T47D (cell line): ENCODE measurements at places on chromosomes 7 and 10.

- DNase-seq = no peak
Measured at GRCh38 chr7:135771961-135772638, 23.5 kb upstream of the FAM180A start.

- DNase-seq = peak; percentile 57
Measured at GRCh38 chr10:112471878-112472487, 25.0 kb downstream of the VTI1A start.

GRCh38 chr7:102433219-102434038, at the start of gene ORAI2:
Gene ORAI2, plus strand, starts transcription at chr7:102433575. Its CDS starts 5,382 bp downstream, at chr7:102438957.
- DNase-seq = peak; percentile 69

GRCh38 chr10:87740254-87740655, 77.8 kb downstream of the ATAD1 start:
- DNase-seq = no peak

DNA sequence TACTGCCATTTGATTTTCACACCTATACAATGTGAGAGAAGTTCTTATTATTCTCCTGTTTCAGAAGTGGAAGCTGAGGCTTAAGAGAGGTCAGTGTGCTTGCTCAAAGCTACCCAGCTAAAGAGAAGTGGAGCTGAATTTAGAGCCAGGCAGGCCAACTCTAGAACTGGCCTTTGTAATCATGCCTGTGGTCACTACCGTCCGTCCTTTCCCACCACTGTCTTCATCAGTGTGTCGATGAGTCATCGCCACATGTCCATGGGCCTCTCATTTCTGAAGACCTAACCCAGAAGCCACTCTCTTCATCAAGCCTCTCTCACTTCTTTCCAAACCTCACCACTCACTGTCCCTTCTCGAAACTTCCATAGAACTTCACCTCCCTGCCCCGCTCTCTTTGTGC, 237.8 kb downstream of the KIAA1217 start:
- DNase-seq = no peak

- DNase-seq = no peak
Measured at GRCh38 chr7:23027261-23027660, 13.3 kb upstream of the HYCC1 start.

DNA sequence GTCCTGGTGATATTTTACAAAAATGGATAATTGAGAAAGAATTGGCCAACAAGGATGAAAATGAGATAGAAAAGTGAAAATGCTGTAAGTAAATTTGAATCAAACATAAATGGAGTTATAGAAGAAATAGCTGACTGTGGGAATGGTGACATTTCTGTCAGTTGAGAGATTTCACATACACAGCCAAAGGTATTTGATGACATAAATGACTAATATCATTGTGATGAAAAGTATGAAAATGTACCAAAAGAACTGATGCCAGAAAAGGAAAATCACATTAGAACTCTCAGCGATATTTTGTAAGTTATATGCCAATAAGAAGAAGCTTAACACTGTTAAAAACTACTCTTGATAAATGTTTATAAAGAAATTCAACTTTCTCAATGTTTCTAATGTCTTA, 54.9 kb downstream of the TFPI2 start:
- DNase-seq = no peak

DNA sequence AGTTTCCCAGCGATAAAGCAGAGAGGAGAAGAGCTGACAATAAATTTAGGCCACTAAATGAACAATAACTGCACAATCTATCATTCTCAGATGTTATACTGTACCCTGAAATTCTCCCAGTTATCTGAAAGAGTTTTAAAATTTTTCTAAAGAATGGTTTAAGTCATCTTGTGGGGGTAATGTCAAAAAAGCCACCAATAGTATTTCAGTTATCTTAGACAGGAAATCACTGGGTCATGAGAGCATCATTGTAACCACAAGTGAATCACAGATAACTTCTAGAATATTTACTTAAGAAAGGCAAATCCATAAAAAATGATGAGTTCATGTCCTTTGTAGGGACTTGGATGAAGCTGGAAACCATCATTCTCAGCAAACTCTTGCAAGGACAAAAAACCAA, 147.1 kb downstream of the DNAJB9 start:
- no peak for DNase-seq

- no peak for DNase-seq
Measured at GRCh38 chr7:51142741-51143385, 173.7 kb downstream of the COBL start.

DNA sequence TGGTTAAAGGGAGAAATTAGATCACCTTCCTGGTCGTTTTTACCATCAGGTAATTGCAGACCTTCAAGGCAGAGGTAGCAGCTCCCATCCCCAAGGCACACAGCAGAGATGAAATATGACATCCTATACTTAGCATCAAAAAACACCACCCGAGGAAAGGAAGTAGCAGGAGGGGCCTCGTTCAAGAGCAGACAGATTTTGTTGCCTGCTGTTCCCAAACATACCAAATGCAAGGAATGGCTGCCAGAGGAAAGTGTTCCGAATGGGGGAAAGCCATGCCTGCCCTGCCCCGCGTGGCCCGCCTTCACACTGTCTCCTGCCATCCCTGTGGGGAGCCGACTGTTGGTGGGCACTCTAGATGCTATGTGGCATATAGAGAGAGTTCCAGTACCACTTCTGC, 18.0 kb downstream of the FKBP6 start:
- DNase-seq = no peak

GRCh38 chr7:108403597-108404217, 52.5 kb downstream of the NRCAM start:
- no peak for DNase-seq

DNA sequence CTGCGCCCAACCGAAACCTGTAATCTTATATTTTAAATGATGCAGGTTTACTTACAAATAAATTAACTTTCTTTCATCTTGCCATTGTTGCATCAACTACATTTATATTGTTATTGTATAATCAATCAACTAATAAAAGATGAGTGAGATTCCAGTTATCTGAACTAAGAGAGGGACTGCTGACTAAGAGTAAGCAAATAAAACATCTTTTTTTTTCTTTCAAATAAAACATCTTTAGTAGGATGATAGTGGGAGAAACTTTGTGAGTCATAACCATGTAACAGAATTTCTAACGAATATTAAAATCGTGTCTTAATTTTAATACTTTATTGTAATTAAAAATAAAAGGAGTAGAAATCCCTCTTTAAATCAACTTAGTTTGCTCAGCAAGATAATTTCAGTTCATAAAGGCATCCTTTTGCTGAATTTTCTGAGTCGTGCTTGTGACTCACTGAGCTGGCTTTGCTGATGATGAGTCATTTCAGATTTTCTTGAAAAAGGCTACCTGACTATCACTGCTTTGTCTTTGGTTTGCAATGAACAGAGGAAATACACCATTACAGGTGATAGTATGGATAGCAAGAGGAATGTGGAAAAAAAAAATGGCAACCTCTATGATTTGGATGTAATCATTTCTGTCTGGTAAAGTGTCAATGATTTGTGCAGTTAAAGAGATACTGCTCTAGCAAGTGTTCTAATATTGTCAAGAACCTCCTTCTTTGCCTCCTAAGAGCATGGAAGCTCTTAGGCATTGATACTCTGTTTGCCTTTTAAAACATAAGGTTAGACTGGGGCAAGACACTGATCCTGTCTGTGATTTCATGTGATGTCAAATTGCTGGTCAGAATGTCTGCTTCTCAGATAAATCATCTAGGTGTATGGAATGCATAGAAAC, 119.5 kb downstream of the GPR158 start:
- no peak for DNase-seq

DNA sequence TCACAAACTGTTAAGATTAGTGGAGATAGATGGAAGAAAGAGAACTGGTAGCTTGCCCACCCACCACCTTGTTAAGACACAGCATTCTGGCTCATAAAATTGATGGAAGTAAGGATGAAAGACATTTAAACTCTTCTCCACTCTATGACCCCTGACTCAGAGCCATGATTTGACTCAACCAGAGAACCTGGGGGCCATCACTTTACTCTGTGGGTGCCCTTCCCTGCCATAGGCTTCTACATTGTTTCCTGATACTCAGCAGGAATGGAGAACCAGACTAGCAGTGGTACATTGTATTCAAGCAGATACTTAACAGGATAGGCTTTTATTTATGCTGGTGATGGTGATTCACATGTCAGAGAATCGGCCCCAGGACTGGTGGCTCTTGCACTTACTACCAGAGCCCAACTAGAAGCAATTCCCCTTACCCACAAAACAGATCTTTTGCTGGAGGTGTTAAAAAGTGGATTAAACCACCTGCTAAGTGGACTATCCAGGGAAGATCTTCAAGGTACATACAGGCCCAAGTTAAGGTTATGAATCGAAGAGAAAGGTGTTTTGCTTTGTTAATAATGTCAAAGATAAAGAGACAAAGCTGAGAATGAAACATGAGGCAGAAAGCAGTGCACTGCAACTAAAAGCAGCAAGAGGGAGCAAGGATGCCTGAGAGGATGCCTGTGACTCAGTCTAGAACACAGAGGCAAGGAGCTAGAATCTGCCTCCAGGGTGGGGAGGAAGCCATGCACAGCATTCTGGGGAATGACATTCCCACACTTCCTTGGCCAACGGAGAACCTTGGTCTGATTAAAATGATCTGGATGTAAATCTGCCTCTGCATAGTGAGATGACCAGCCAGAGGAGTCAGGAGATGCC, 36.0 kb upstream of the GLI3 start:
- DNase-seq = peak; percentile 74

DNA sequence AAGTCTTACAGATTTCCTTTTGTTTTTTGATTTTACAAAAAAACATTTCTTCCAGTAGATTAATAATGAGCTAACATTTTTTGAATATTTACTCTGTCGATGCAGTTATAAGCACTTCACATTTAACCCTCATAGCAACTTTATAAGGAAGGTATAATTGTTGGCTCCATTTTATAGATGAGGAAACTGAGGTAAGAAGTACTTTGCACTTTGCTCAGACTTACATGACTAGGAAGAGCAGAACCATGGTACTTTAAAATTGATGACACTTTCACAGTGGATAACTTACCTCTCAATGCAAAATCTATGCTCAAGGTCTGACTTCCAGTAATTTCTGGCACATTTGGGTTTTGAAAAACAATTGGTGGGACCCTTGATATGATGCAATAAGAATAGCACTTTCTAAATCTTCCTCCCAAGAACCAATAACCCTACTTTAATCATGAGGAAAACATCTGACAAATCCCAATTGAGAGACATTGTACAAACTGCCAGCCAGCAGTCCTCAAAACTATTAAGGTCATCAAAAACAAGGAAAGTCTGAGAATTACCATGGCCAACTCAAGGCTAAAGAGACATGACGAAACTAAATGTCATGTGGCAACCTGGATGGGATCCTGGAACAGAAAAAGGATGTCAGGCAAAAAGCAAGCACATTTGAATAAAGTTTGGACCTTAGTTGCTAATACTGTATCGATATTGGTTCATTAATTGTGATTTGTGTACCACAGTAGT, 72.6 kb downstream of the RALA start:
- no peak for DNase-seq

GRCh38 chr10:91564508-91564907, 68.4 kb downstream of the PPP1R3C start:
- no peak for DNase-seq

DNA sequence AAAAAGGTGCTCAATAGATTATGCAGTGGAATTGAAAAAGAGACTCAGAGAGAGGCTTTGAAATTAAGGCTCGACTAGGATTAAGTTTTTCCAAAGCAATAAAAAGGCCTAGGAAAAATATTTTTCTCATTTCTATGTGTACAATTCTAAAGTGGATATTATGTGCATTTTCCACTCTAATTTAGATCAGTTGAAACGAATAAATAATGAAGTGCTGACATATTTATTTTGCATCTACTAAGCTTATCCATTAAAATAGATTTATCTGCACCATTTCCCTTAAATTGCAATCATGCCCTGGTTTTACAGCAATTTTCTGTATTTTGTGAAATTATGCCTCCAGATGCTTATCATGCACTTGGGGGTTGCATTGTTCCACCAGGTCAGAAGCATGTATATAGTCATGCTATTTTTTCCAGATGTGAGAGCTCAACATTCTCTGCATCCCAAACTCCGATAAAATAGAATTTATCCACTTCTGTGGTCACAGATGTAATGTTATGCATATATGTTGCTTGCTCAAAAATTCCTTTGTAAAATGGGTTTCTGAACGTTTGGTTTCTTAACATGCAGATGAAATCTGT, 18.3 kb downstream of the FIGNL1 start:
- no peak for DNase-seq
